ENCODE measurements at places on chromosomes 11 and 22.

DNA sequence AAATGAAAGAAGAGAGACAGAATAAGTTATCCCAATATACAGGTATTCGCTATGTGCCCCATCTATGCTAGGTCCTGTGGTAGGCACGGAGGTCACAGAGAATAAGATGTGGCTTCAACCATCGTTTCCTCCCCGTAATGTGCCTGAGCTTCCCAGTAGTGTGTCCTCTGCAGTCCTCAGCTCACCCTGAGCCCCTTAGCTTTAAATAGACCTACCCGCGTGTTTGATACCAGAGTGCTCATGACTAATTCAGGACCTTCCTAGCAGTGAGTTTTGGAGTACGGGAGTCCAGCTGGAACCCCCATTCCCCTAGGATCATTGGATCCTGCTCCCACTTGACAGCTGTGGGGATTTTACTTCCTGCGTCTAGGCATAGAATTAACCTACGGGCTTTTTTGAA lies 37.5 kb upstream of the SYN3 start:
- no peak for DNase-seq

DNA sequence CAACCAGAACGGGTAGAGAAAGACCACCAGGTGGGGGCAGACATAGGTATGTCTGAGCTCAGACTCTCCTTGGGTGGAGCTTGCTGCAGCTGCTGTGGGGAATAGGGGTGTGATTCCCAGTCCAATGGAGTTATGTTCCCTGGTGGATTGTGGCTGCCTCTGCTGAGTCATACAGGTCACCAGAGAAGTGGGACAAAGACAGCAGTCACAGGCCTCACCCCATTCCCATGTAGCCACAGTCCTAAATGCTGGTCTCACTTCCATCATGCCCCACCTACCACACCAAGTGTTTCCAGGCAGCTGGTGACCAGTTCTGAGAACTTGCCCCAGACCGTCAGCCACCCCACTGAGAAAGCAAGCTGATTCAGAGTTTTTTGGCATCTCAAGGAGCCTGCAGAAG lies 17.5 kb downstream of the OR52E5 start:
- DNase-seq, result no peak

DNA sequence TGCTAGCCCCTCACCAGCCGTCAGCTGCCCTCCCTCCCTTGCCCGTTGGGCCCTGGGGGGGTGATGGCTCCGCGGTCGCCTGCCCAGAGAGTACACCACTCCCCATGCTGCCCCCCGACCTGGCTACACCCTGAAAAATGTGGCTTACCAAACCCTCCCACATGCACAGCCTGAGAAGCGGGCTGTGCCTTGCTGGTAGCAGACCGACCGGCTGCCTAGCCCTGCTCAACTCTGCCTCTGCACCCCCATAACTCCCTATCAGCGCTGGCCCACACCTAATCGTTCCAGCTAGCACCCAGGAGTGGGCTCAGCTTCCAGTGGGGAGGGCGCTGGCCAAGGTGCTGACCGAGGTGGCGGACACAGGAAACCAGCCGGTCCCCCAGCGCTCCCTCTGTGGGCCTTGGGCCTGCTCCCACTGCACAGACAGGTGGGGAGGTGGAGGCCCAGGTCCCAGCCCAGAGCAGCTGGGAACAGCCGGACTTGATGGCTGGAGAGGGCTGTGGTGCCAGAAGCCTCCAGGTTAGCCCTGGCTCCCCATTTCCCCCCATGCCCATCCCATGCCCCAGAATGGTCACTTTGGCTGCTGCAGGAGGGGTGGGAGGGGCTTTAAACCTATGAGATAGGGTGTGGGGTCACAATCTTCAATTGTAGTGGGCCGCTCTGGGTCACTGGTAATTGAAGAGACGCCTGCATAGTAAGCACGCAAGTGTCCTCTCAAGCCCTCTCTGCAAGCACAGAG lies 32.1 kb upstream of the PRODH start:
- no peak for DNase-seq

DNA sequence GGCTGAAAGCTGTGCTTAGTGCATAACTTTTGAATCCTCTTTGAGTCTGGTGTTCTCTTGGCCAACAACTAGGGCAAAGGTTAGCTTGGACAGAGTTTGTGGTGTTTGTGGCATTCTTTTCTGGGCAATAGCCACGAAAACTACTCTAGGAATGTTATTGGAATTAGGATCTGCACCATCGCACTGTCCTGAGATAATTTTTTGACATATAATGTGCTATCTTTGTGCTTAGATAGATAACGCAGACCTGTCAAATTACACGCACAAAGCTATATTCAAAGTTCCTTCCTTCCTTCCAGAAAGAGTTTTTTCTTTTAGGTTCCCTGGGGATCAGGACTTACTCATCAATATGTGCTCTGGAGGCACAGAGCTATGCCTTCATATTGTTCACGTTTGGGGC lies 166.8 kb upstream of the MTMR2 start:
- DNase-seq, result no peak

GRCh38 chr11:96113193-96113681 lies 189.3 kb upstream of the MTMR2 start:
- DNase-seq, result no peak

- no peak for DNase-seq
These were observed 122.2 kb upstream of the TRPC6 start for GRCh38 chr11:101705972-101706371.

DNA sequence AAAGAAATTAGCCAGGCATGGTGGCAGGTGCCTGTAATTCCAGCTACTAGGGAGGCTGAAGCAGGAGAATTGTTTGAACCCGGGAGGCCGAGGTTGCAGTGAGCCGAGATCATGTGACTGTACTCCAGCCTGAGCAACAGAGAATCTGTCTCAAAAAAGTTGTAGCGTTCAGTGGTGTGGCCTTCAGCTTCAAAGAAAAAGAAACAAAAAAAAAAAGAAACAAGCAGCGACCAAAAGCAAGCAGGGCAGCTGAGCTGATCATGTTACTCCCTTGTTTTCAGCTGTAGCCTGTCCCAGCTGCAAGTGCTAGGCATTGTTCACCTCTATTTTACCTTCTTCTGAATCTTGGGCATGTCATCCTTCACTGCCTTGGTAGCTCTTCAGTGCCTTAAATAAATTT lies 37.0 kb downstream of the SFI1 start:
- DNase-seq, result no peak

All from RWPE1 (cell line).